ENCODE measurements at places on chromosomes 11 and 22. TPM values are rescaled to one million over a fixed set of nuclear protein-coding genes. Genes with fewer than 3 reads are reported as not detected.

The SEPTIN3 gene
- total RNA-seq: 0.69 TPM

The P4HA3 gene
- 0.85 TPM for total RNA-seq

The RIMBP3C gene
- 0.07 TPM for total RNA-seq

DNA sequence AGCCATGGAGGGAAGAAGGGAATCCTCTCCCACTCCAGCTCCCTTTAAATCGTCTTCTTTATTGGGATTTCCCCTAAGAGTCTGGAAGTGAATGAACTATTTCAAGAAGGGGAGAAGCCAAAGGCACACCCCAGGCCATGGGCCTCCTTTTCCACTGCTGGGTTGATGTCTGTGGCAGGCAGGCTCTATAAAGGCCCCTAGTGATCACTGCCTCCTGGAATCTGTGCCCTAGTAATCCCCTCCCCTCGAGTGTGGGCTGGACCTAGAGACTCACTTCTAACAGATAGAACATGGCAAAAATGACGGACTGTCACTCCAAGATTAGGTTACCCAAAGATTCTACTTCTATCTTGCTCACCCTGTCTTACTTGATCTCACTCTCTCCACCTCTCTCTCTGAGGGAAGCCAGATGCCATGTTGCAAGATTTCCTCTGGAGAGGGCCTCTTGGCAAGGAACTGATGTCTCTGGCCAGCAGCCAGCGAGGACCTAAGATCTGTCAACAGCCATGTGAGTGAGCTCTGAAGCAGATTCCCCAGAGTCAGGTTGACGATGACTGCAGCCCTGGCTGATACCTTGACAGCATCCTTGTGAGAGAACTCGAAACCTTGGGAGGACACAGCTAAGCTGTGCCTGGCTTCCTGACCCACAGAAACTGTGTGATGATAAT lies 444.8 kb downstream of the SOX6 start:
- no peak for DNase-seq
- H3K27ac ChIP-seq: no peak overlapping the region
- H3K4me3 ChIP-seq: no peak overlapping the region
- H3K36me3 ChIP-seq: no peaks in the 10 kb centered on the region
- H3K27me3 ChIP-seq: no peaks in the 10 kb centered on the region
- H3K4me1 ChIP-seq: no peaks in the 10 kb centered on the region

- H3K4me1 ChIP-seq: no peaks in the 10 kb centered on the region
- no peak for DNase-seq
- H3K27ac ChIP-seq: no peak overlapping the region
- no peaks in the 10 kb centered on the region for H3K36me3 ChIP-seq
- no peaks in the 10 kb centered on the region for H3K27me3 ChIP-seq
- H3K4me3 ChIP-seq: no peak overlapping the region
Observed at GRCh38 chr11:36818410-36818809, 220.4 kb upstream of the RAG2 start.

GRCh38 chr11:103413266-103413888 lies 304.2 kb downstream of the DYNC2H1 start:
- H3K4me1 ChIP-seq: no peaks in the 10 kb centered on the region
- H3K27ac ChIP-seq: no peak overlapping the region
- no peaks in the 10 kb centered on the region for H3K36me3 ChIP-seq
- no peak for DNase-seq

DNA sequence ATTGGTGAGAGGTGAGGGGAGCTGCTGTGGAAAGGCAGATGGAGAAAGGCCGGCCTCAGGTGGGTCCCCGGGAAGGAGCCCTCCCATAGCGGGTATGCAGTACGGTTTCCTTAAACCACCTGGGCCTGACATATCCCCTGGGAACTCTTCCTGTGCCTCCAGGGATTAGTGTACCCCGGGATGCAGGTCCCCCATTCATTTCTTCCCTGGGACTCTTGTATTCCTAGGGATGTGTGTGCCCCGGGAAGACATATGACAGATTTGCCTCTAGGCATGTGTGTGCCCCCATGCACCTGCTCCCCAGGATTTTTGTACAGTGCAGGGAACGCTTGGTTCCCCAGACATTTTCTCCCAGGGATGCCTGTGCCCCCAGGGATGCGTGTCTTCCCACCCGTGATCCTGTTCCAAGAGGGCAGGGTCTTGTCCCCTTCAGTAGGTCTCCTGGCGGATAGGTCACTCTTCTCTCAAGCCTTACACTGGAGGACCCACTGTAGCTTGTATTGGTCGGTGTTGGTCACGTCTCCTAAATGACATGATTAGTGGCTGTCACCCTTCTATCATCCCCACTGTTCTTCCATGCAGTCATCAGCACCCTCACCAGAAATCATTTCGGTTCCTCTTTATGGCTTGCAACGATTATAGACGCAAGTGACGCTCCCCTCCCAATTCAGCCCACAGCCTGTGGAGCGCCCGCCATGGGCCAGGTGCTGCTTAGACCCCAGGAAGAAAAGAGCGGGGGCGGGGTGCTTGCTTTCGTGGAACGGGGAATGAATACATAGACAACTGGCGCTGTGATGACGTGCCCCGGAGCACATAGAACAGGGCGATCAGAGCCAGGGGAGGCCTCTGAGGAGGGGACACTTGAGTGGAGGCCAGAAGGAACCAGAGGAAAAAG lies 1.3 kb downstream of the PARVB start:
- no peaks in the 10 kb centered on the region for H3K4me1 ChIP-seq
- peak overlapping the region; percentile 82 for H3K27ac ChIP-seq
- H3K27me3 ChIP-seq: peaks cover 4% of the 10 kb centered on the region
- DNase-seq: peak; percentile 45
- H3K36me3 ChIP-seq: no peaks in the 10 kb centered on the region
- H3K4me3 ChIP-seq: peak overlapping the region; percentile 40

DNA sequence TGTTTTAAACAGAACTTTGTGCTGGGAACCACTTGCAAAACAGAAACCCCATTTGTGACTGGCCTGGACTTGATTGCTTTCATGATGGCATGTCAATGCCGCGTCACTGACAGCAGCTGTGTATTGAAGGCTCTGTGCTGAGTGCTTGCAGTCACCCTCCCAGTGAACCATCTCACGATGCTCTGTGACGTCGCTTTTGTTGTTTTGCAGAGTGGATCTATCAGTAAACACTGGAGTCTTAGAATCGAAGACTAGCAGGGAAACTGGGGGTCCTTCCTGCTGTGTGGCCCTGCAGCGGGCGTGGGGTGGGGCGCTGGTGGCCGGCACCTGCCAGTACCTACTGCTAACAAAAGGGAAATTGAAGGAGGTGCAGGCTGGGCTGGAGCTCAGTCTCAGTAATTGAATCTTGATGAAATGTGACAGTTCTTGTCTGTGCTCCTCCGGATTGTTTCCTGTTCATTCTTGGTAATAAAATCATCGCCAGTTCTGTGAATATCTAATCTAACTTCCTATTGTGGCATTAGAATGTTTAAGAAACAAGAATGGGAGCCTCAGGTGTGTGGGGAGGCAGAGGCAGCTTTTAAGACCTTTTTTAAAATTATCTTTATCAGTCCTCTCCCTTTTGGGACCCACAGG lies 50.5 kb upstream of the PARVG start:
- no peak overlapping the region for H3K4me3 ChIP-seq
- no peaks in the 10 kb centered on the region for H3K36me3 ChIP-seq
- no peaks in the 10 kb centered on the region for H3K4me1 ChIP-seq
- no peaks in the 10 kb centered on the region for H3K27me3 ChIP-seq

DNA sequence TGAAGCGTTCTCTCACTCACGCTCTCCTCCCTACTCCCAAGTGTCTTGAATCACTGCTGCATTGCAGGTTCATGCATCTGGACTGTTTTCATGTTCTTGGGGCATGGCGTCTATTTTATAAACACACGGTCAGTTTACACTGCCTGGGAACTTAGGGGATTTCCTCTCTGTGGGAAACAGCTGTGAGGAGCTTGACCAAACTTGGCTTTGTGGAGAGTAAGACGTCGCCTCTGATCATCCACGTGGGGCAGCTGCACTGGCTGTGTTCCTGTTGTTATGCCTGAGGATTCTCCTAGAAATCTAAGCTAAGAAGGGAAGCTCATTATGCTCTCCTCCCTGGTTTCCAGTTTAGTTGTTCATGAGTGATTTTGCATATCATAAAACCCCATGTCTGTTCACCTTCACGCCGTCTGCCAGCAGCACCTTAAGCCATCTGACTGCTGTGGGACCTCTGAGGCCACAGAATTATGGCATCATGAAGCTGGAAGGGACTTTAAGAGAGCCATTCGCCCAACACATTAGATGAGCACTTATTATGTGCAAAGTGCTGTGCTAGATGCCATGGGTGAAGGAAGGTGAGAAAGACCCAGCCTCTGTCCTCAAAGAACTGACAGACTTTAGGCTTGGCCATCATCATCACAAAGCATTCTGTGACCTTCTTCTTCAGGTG lies 38.8 kb upstream of the POU2AF1 start:
- no peaks in the 10 kb centered on the region for H3K4me1 ChIP-seq
- H3K4me3 ChIP-seq: no peak overlapping the region

DNA sequence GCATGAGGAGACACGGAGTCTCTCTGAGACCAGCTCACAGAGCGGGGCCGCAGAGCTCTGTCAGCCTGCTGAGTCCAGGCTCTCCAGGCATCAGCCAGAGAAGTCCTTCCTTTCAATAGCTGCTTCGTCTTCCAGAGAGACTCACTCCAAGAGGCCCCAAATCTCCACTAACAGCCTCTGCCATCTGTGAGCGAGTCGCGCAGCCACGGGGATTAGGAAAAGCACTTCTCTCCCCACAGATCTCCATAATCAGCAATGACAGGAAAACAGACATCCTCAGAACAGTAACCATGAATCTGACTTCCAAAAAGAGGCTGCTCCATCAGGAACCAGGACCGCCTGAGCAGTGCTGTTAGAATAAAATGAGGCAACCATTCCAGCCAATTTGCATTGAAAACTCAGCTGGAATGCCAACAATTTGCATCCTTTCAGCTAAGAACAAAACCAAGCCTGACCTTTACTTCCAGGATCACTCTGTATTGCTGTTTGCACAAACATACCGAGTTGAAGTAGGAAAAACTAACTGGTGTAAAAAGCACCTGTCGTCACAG lies 65.4 kb downstream of the SMCO4 start:
- H3K4me1 ChIP-seq: peaks cover 5% of the 10 kb centered on the region
- H3K27me3 ChIP-seq: no peaks in the 10 kb centered on the region
- no peak for DNase-seq
- no peak overlapping the region for H3K27ac ChIP-seq

- peak overlapping the region; percentile 24 for H3K4me3 ChIP-seq
- H3K27ac ChIP-seq: no peak overlapping the region
- DNase-seq: no peak
- peaks cover 28% of the 10 kb centered on the region for H3K27me3 ChIP-seq
- H3K36me3 ChIP-seq: no peaks in the 10 kb centered on the region
Observed at GRCh38 chr11:115660030-115660805, 156.0 kb upstream of the CADM1 start.

DNA sequence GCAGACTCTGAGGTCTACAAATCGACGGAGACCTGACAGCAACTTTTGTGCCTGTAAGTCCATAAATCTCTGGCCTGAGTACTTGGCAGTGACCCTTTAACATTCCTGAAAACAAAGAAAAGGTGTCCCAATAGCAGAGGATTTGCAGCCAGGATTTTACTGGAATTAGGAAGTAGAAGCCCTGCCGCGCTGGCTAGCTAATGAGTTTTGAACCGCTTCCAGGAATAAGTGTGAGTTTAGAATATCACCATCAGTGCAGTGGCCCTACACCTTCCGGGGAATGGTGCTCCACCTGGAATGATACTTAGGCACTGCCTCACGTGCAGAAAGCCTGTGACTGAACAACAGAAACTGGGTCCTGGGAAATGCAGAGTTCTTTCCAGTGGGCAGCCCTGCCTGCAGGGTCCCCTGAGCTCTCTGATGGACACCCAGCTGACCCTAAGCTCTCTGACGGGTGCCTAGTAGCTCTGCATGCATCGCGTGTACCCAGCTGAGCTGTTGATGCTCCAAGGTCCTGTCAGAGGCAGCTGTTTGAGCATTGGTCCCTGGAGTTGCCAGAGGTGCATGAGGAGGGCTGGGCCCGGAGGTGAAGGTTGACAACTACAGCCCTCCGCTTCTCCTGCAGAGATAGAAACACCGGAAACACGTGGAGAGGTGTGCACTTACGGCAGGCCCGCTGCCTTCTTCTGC lies 380.9 kb downstream of the TBC1D22A start:
- no peak overlapping the region for H3K4me3 ChIP-seq
- no peaks in the 10 kb centered on the region for H3K4me1 ChIP-seq
- no peaks in the 10 kb centered on the region for H3K27me3 ChIP-seq
- no peaks in the 10 kb centered on the region for H3K36me3 ChIP-seq
- no peak overlapping the region for H3K27ac ChIP-seq

DNA sequence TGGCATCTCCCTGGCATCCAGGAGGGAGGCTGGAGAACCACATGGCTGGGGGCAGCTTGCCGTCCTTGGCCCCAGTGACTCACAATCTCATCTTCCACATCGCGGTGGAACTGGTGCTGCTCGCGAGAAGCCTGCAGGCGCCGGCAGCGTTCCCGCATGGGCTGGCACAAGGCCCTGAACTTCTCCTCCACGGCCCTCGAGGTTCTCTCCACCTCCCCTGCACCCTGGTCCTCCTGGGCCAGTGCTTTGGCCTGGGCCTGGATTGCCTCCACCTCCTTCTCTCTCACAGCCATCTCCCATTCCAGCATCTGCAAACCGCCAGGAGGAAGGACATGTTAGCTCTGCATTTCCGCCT lies 16.3 kb upstream of the RBM4B start:
- no peaks in the 10 kb centered on the region for H3K27me3 ChIP-seq
- no peaks in the 10 kb centered on the region for H3K36me3 ChIP-seq
- no peak overlapping the region for H3K27ac ChIP-seq
- DNase-seq: no peak
- H3K4me1 ChIP-seq: no peaks in the 10 kb centered on the region
- no peak overlapping the region for H3K4me3 ChIP-seq

DNA sequence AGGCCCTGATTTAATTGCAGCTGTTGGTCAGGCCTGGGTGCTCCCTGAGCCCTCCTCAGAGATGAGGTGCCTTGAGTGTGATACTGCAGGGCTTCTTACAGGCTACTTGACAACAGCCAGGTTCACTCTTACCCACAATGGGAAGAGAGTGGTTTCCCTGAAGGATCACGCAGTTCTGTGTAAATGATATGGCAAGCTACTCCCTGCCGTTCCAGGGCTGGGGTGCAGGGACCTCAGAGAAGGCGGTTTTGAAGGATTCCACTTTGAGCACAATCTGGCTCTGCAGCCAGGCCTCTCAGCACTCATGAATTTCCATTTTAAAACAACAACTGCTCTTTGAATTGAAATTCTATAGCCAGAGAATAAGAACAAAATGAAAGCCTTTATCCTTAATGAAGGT lies 92.9 kb downstream of the SLC17A6 start:
- DNase-seq: no peak
- H3K27ac ChIP-seq: no peak overlapping the region
- no peaks in the 10 kb centered on the region for H3K4me1 ChIP-seq
